ENCODE measurements at places on chromosomes 1 and 21.

DNA sequence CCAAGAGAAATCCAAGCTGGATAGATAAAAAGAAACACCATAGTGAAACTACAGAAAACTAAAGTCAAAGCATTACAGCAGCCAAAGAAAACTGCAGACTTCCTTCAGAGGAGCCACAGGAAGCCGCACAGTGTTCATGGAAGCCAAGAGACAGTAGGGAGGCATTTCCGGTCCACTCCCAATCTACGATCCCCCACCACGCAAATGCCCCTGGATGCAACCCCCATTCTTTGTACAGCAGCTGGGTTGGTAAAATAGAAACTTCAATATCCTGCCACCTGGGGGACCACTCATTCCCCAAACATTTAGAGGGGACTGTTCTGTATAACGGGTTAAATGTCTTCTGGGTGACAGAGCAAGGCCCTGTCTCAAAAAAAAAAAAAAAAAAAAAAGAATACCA is 43.9 kb upstream of the TSPEAR start:
- no peak for DNase-seq

DNA sequence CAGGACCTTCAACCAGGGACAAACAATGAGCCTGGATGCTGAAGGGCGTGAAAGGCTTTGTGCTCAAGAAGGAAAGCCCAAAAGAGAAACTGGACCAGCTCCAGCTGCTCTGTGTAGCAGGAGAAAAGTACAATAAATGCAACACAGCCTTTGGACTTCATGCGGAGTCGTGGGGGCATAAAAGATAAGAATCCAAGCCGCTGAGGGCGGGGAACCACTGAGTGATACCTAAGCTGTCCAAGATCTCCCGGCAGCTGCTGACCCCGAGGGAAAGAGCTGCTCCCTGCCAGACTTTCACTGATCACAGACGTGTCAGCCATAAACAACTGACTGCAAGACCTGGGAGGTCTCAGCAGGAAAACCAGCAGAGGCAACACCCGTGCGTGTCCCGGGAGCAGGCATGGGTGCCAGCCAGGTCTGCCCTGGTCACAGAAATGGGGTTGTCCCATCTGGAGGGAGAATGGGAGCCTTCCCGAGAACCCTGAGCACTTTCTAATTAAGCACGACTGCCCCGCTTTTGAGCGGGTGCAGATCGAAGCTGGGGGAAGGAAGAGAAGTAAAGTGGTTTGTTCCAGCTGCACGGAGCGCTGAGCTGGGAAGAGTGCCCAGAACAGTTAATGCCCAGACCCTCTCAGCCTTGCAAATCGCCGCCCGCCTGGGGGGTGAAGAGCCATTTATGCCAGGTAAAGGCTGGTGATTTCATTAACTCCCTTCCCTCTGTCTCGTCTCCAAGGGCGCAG is 68.3 kb upstream of the TARDBP start:
- peak; percentile 50 for DNase-seq

- no peak for DNase-seq
Observed at GRCh38 chr1:13828454-13829151, 128.6 kb downstream of the PRDM2 start.

- no peak for DNase-seq
Observed at GRCh38 chr1:74731399-74732052, 1.3 kb downstream of the CRYZ start.

- no peak for DNase-seq
Observed at GRCh38 chr1:87673309-87673708, 344.6 kb downstream of the LMO4 start.

DNA sequence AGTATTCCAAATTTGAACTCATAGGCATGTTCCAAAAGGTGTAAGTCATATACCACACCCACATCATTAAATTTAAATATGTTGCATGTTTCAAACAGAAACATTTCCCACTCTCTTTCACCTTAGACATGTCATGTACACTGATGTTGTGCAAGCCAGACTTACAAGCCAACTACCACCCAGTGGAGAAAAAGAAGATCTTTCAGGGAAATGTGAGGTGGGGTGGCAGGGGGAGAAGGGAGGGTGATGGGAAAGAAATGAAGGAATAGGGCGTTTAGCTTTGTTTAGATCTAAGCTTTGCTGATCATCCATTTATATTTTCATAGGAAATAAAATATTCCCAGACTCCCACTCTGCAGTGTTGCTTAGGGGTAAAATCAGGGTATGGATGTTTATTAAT is 1.6 kb downstream of the NEGR1 start:
- no peak for DNase-seq

DNA sequence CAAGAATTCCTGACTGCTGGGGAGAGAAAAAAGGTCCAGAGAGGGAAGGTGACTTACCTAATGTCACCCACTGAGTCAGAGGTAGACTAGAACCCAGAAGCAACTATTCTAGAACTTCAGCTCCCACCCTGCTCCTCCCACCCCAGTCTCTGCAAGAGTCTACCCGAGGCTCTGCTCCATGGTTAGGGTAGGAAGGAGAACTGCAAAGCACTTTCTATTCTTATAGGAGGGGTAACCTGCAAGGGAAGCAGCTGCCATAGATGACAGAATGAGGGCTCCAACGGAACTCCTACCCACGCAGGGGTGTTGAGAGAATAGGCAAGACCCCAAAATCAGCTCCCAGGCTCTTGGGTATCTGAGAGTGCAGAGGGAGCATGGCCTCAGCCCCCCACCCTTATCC is 4.3 kb downstream of the SLC9A1 start:
- DNase-seq: no peak
